NCI-H1694 (cell line): ENCODE measurements at places on chromosomes 12 and 14.
A peak's percentile ranks its signal among the peaks of the same experiment; 100 is the strongest.

DNA sequence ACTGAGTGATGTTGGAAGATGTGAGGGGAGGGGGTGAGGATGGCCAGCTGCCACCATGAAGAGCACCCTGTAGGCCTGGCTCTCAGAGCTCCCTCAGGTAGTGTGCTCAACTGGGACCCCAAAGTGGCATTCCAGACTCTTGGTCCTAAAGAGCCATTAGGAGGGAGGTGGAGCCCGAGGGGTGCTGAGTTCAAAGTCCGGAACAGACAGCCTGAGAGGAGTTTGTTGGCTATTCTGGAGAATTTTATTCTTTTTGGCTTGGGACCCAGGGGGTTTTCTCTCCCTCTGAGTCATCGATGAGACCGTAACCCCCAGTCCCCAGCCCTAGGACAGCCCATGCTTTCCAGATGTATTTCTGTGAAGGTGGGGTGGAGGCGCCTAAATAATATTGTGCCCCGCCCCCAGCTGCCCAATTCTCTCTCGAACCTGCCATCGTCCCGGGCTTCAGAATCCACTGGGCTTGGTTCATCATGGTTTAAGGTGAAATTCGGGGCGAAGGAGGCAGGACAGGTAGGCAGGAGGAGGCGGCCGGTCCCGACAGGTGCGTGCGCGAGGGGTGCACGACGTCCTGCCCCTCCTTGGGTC lies 690 bp upstream of the RBP5 start:
- no peak for DNase-seq

GRCh38 chr14:102574281-102575159 lies 17.9 kb upstream of the RCOR1 start:
- no peak for DNase-seq

DNA sequence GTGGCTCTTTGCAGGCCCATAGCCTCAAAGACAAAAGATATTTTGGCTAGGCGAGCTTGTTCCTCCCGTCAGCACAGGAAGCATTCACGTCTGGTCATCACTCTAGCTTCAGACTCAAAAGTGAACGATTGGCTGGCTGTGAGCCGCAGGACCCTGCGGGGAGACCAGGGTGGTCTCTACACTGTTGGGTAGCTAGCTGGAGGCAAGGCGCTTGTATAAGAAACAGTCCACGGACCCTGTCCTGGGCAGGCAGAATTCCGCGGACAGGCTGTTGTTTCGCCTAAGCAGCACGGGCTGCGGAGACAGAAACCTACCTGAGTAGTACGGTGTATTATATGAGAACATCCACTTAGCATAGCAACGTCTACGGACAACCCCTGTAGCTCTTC lies 29.6 kb downstream of the WBP11 start:
- DNase-seq, result no peak

GRCh38 chr14:26597071-26597588 lies 703 bp downstream of the NOVA1 start:
- no peak for DNase-seq

- no peak for DNase-seq
These were observed 46.5 kb downstream of the PTPRB start for GRCh38 chr12:70590549-70591226.

DNA sequence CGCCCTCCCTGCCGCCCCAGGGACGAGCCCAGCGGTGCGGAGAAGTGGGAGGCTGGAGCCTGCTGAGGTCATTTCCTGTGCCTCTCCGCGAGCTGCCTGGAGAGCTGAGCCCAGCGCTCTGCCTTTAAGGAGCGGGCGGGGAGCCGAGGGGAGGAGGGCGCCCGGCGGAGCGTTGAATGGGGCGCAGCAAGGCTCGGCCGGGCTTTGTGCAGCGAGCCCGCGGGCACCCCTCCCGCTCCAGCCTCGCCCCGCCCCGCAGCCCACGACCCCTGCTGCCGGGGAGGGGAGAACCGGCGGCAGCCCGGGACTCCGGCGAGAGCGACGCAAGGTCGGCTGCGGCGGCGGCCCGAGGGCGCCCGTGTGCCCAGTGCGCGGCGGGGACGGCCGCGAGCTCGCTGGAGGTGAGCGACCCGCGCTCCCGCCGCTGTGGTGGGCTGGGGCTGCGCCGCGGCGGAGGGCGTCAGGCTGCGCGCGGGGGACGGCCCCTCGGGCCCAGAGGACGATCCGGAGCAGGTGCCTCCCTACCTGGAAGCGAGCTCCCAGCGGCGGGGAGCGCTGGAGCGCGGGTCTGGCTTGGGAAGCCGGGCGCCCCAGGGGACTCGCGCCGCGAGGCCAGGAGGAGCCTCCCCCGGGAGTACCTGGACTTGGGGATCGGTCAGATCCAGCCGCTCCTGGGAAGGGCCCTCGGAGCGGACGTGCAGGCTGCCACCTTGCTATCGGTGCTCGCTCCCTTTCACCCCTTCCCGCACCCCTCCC lies at the start of gene PLEKHH1:
PLEKHH1 (plus strand) TSS at position 293 of the 756 bp plus-strand sequence. CDS start 8,578 bp downstream, outside the sequence.
- peak; percentile 18 for DNase-seq

DNA sequence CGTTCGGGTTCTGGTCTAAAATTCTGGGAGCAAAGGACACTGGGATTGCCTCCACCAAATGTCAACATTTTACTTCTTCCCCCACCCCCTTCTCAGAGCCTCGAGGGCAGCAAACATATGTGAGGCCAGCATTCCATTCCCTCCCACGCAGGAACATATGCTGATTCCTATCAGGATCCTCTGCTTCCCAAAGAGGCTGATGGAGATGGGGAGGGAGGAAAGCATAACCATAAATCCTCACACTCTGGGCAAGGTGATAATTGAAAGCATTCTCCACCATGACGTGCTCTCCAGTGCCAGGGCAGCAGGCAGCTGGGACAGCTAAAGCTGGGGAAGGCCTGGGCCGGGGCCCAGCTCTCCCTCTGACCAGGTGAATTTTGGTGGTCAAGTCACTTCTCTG lies 395.0 kb downstream of the ZFP36L1 start:
- DNase-seq, result no peak

DNA sequence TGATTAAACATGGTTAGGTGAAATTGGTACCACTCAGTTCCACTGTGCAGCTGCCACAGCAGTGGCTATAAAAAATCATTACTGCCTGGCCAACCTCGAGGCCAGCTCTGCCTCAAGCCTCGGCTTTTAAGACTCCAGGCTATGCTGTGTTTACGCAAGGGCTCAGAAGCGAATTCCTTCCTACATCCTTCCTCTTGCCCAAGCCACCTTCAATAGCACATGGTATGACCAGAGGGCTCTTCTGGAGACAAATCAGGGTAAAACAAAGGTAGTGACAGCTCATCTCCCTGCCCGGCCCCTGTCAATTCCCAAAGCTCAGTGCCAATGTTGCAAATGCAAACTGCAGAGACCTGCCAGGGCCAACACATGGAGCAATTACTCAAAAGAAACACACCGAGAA lies 31.9 kb downstream of the NUAK1 start:
- no peak for DNase-seq
